CD4-positive, alpha-beta T cell treated with Interleukin-10 for 1 hour (primary cell): ENCODE measurements at places on chromosomes 2 and 18.

DNA sequence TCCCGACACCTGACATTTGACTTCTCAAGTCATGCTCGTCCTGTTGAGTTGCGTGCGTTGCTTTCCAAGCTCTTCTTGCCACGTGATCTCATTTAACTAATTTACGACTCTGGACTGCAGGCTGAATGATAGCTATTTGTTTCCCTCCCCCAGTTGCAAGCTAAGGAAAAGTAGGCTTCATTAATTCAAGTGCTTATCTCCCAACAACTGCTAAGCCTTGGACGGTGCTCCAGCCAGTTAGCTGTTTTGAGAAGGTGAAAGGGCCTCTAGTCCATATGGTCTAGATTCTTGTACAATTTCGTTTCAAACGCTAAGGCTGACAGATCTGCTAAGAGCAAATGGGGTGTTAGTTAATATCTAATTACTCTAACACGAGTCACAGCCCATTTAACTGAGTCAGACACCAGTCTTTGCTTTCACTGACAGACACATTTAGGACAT, 21.1 kb downstream of the GPR45 start:
- DNase-seq, result no peak

DNA sequence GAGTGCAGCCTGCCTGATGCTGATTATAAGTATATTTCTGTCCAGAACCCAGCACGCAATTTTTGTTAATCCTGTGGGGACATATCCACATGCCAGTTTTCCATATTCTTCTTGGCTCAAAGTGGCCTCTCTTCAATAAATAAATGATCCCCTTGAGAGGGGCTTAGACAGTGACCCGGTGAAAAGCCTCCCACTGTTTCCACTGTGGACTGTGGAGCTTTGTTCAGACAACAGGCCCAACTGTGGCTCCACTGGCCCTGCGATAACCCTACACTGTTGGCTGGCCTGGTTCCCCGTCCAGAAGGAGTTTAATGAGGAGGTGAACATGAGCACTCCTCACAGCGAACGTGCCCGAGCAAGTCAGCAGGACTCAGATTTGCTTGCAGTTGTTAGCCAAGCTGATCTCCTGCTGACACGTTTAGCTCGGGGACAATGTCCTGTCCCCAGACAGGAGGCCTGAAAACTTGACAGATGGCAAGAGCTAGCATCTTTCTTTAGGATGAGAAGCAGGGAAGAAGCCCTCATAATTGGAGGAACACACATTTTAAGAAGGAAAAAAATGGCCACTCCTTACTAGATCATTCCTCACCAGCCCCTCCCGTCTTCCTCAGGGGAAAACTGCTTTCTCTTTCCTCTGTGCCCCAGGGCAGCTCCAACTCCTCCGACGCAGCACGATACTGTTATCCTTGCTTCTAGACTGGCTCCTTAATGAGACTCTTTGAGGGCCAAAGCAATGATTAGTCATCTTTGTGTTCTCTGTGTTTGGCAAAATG, 20.0 kb upstream of the MTCL1 start:
- DNase-seq, result no peak

- DNase-seq, result no peak
Observed at GRCh38 chr2:20766798-20767644, 55.9 kb downstream of the LDAH start.

- no peak for DNase-seq
Observed at GRCh38 chr2:80322311-80322920, 17.9 kb upstream of the LRRTM1 start.

GRCh38 chr2:43225093-43225787, 1.2 kb downstream of the ZFP36L2 start:
- peak; percentile 70 for DNase-seq

GRCh38 chr2:228689053-228689452, 507.6 kb upstream of the SPHKAP start:
- DNase-seq, result no peak

DNA sequence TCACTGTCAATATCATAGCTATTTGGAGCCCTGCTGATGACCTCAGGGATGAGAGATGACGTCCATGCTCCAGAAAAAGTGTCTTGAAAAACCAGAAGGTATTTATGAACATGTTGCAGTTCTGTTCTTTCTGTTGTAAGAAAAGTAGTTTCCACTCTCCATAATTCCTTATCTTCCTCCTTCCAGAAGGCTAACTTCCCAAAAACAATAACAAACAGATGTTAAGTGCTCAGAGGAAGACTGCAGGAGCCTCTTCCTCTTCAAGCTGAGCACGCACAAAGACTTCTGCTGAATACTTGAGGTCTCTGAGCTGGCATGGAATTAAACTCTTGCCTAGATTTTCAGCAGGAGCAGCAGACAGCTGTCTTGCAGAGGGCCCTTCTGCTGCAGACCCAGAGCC, 434.5 kb upstream of the KLHL29 start:
- no peak for DNase-seq

DNA sequence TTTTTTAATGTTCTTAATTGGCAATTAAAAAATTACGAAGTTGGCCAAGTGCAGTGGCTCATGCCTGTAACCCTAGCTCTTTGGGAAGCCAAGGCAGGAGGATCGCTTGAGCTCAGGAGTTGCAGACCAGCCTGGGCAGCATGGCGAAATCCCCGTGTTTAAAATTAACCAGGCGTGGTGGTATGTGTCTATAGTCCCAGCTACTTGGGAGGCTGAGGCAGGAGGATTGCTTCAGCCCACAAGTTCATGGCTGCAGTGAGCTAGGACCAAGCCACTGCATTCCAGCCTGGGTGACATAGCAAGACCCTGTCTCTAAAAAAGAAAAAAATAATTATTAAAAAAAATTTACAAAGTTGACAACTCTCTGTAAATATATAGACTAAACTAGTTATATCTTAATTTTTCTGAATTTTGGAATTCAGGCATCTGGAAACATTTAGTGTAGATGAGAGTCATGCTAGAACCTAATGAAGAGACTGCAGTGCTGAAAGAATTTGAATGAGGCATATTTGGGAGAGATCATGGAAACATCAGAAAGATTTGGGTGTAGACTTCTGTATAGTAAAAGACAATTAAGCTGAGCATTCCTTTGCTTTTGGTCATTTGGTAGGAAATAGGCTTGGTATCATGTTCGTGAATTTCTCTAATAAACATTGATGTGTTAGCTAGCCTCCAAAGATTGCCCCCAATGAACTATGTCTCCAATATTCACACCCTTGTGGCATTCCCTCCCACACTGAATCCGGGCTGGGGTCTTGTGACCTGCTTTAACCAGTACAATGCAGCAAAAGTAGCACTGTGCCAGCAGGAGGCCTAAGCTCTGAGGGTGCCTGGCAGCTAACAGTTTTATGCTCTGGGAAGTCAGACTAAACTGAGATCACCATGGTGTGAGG, 4.2 kb upstream of the ROCK1 start:
- no peak for DNase-seq

DNA sequence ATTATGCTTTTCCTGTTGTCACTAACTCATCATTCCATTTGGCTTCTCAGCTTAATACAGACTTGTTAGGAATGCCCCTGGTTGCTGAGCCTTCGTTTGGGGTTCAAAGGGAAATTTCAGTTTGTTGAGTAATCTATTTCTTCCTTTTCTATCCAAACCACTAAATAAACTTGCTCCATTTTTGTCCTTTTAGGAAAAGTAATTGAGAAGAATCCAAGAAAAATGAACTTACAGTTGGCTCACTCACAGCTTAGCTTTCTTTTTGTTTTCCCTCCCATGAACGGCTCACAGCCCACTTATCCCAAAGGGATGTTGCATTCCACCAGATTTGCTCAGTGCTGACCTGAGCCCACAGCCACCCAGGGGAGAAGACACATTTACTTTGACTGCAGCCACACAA, 73.9 kb downstream of the SOX11 start:
- no peak for DNase-seq

- no peak for DNase-seq
Observed at GRCh38 chr2:73239776-73240175, 5.7 kb downstream of the CCT7 start.
